GM19239 (cell line): ENCODE measurements at places on chromosomes 13 and 19.

GRCh38 chr19:39843919-39844793 lies 2.0 kb downstream of the FBL start:
- DNase-seq, result no peak

DNA sequence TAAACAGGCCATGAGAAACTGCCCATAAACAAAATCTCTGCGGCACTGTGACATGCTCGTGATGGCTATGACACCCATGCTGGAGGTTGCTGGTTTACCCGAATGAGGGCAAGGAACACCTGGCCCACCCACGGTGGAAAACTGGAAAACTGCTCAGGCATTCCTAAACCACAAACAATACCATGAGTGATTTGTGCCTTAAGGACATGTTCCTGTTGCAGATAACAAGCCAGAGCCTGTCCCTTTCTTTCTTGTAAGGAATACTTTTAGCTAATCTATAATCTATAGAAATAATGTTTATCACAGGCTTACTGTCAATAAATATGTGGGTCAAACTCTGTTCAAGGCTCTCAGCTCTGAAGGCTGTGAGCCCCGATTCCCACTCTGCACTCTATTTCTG lies 12.1 kb downstream of the ZNF561 start:
- DNase-seq, result no peak

DNA sequence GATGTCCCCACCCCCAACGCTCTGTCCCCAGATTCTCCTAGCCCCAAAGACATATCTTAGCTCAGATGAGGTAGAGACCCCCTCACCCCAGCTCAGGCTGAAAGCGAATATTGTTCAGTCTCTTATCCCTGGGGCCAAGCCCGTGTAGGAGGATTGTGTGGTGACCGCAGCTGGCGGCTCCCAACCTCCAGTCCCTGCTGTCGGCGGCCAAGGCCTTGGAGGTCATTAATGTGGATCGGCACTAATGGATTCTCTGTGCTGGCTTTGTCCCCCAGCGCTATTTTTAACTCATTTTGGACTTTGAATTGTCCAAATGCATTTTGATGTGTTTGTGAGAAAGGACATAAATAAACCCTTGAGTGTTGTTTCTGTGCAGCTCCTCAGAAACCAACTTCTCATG lies 124.2 kb downstream of the UQCRFS1 start:
- no peak for DNase-seq

DNA sequence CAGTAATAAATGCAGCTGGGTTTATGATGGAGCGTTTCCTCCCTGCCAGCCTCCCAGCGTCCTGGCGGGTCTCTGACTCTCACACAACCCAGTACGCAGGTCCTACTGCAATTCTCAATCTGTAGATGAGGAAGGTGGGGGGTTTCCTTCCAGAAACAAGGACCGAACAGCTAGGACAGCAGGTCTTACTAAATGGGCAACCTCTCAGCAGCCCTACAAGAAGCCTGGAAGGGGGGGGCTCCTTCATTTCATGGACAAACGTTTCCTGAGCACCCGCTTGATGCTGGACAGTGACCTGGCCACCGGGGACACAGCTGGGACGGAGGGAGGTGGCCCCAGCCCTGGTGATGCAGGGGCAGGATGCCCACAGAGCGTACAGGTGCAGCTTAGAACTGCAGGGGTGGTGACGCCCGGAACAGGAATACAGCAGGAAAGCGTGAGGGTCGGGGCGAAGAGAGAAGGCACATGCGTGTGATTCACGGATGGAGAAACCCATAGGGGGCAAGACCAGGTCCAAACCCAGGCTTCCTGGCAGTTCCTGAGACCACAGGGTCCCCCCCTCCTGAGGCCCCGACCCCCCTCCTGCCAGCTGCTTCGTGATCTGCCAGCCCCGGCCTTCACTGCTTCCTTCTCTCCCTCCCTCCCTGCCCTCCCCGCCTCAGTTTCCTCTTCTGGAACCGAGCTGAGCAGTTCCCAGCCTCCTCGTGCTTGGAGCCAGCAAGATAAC lies 732 bp upstream of the C2CD4C start:
- DNase-seq, result no peak

GRCh38 chr19:12314553-12314952 lies 18.9 kb downstream of the ZNF563 start:
- DNase-seq, result no peak

DNA sequence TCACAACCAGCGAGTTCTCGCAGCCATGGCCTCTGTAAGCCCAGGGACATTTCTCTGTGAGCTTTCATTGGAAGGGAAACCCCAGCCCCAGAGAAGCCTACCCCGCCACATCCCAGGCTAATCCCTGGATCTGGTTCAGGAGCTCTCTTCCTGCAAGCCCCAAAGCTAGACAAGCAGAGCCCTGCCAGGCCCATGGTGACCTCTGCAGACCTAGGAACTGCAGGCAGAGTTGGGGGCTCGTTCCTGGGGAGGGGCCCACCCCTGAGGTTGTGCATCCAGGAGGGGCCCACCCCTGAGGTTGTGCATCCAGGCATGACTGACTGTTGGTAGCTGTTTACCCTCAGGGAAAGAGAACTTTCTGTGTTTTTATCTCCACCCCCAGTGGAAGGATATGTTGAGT lies 21.7 kb downstream of the KCTD15 start:
- DNase-seq, result no peak

DNA sequence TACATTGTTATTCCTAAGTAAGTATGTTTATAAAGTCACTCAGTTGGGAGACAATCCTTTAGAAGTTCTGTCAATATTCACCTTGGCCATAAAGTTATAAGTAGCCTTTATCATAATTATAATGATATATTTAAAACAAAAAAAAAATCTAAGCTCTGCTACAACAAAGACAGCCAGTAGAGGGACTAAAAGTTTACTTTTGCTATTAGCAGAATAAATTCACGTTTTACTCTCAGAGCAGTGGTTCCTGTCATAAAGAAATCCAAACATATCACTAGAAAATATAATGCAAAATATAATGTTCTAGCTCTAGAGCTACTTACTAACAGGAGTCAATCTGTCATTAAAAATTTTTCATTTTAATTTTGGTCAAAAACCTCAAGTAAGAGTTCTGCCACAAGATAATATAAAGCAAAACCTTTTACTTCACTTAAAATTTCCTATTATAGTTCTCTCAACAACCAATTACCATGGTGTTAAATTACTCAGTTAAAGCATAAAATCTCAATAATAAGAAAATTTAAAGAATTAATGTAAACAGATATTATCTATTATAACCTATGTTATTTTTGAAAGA lies 17.7 kb downstream of the INTS6 start:
- DNase-seq, result no peak

- DNase-seq, result peak; percentile 40
These were observed at the start of gene ITM2B for GRCh38 chr13:48233046-48233888. Gene ITM2B, plus strand, starts transcription at chr13:48233206. Its CDS starts 155 bp downstream, at chr13:48233361.

DNA sequence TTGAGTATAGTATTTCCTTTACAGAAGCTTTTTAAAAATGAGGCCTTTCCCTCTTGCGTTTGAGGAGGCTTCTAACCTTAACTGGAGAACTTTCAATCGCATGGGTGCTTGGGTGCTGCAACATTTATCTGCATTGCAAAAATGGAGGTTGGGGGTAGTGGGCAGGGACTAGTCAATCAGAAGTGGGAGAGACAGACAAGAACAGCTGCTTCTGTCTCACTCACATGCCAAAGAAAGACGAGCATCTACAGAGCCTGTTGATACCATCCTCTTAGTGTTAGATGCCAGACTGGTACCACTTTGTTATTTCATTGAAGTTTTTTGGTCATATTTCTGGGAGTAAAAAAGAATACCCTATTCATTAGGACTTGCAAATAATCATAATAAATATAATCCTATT lies 1292.2 kb downstream of the UQCRFS1 start:
- no peak for DNase-seq

DNA sequence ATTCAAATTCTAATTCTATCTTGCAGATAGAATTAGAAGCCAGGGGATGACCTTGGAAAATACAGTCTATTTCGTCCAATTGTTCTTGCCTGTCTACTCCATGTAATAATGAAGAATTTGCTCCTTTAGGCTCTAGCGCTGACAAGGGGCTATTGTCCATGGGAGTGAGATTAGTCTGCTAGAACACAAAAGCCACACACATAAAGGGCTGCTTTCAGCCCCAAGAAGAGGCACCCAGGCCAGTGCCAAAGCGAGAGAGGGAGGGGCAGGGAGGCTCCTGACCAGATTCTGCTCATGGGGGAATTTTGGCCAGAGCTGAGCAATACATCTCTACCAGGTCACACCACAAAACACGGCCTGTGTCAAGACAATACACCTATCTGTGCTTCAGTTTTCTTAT lies 1306.9 kb downstream of the UQCRFS1 start:
- no peak for DNase-seq

DNA sequence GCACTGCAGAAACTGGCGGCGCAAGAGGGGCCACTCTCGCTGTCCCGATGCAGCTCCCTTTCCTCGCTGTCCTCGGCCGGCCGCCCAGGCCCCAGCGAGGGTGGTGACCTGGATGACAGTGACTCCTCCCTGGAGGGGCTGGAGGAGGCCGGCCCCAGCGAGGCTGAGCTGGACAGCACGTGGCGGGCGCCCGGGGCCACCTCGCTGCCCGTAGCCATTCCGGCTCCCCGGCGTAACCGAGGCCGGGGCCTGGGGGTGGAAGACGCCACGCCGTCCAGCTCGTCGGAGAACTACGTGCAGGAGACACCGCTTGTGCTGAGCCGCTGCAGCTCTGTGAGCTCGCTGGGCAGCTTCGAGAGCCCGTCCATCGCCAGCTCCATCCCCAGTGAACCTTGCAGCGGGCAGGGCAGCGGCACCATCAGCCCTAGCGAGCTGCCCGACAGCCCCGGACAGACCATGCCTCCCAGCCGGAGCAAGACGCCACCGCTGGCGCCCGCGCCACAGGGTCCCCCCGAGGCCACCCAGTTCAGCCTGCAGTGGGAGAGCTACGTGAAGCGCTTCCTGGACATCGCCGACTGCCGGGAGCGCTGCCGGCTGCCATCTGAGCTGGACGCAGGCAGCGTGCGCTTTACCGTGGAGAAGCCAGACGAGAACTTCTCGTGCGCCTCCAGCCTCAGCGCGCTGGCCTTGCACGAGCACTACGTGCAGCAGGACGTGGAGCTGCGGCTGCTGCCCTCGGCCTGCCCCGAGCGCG lies 12.4 kb downstream of the C19orf25 start:
- no peak for DNase-seq

GRCh38 chr13:73873940-73874830 lies 260.0 kb downstream of the KLF12 start:
- no peak for DNase-seq

- DNase-seq, result no peak
These were observed 326.0 kb downstream of the HS6ST3 start for GRCh38 chr13:96415831-96416385.

DNA sequence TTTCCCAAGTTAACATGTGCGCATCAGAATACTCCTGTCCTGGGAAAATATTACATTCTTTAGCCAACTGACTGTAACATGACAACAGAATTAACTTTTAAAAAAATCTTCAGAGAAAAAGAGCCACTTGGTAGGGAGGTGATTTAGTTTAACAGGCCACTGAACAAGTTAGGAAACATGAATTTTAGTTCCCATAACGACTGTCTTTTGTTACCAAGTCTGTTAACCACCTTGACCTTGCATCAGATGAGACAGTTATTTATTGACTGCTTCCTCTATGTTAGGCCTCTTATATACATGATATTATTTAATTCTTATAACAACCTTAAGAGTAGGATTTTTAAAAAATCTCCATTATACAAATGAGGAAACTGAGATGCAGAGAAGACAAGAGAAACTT lies 268.6 kb downstream of the NDFIP2 start:
- no peak for DNase-seq

GRCh38 chr19:1408300-1409203 lies 1.2 kb downstream of the DAZAP1 start:
- no peak for DNase-seq

DNA sequence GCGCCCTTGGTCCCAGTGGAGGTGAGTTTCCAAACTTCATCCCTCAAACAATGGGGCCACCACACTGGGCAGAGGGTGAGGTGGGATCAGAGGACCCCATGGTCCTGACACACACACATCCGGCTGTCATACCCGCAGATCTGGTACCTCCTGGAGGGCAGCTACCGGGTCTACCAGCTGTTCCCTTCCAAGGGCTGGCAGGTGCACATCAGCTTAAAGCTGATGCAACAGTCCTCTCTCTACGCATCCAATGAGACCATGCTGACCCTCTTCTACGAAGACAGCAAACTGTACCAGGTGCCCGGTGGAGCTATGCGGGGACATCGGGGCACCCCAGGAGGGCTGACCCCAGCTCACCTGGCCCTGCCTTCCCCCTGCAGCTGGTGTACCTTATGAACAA lies 14.0 kb upstream of the PSMD8 start:
- no peak for DNase-seq

DNA sequence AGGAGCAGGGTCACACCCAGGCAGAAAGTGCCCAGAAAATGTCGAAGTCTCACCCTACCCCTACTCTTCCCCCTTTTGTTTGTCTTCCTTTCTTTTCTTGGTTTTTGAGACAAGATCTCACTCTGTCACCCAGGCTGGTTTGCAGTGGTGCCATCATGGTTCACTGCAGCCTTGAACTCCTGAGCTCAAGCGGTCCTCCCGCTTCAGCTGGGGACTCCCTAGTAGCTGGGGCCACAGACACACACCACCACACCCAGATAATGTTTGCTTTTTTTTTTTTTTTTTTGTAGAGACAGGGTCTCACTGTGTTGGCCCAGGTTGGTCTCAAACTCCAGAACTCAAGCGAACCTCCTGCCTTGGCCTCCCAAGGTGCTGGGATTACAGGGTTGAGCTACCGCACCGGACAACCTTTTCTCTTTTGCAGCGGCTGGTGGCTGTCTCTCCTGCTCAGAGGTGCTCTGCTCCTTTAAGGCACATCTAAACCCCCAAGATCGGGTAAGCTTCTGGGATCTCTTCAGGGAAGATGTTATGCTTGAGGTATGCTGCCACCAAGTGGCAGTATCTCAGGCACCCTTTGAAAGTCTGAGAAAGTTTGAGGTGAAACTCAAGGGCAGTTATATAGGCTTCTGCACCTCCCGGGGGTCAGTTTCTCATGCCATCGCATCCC lies 22.4 kb upstream of the EBI3 start:
- DNase-seq, result no peak

DNA sequence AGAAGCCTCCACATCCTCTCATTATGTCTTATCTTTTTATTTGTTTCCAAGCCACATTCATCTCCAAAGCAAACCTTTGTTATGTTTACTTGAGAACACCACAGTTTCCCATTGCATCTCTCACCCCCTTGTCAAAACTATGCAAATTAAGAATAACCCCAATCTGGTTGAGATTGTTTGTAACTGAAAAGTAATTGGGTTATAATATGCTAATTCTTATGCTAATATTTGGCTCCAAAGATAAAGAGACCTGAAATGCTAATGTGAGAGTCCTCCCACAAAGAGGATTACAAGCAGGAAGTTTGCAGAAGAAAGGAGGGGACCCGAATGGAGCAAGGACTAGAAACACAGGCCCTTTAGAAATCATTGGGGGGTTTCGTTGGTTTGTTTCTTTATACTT lies 92.9 kb upstream of the UBL3 start:
- no peak for DNase-seq

GRCh38 chr13:113322890-113323651 lies 26.0 kb downstream of the LAMP1 start:
- no peak for DNase-seq

DNA sequence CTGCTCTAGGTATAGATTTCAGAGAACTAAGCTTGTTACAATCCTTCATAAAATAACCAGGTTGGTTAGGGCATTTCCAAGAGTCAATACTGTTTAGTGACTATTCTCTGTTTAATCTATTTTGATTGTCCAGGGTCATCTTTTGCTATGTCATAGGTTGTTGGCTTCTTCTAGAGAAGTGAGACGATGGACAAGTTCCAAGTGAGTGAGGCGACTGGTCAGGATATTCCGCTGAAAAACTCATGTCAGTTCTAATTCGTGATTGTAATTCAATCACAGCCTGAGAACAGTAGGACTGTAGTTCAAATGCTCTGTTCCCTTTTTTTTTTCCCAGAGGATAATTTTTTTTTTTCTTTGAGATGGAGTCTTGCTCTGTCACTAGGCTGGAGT lies 15.8 kb upstream of the ALOX5AP start:
- DNase-seq, result no peak

- no peak for DNase-seq
These were observed 207.9 kb upstream of the UFM1 start for GRCh38 chr13:38141792-38142191.
